Activated CD4-positive, CD25-positive, alpha-beta regulatory T cell treated with anti-CD3 and anti-CD28 coated beads, Interleukin-2, amount 50 U/mL, for 72 hours (primary cell): ENCODE measurements at places on chromosomes 16 and 17.

DNA sequence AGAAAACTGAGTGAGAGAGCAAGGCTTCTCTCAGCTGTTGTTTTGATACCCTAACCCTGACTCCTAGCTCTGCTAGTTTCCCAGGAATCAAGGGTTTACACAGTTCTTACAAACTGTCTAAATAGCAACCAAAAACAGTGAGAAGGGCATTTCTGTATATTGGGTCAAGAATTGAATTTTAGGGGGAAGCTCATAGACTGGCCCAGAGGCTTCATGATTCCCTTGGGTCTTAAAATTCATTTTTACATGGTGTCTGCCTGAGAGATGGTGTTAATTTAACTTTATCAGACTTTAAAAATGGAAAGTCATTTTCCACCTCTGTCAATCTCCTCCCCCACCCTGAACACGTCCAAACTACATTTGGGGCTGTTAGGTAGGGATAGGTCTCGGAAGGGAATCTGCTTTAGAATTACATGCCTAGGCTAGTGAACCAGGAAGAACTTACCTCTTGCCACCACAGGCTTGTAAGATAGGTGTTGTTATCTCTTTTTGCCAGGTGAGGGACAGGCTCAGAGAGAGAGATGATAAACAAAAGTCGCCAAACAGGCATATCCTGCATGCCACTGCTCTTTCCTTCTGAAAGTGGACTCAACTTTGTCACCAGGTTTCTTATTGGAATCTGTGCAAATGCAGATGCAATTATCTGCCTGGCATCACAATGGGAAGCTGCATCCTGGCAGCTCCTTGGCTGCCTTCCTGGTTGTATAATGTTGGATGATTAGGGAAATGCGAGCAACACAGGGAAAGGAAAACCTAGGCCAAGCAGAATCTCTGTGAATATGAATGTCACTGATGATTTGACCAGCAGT is 3.1 kb downstream of the PHAF1 start:
- DNase-seq, result no peak

DNA sequence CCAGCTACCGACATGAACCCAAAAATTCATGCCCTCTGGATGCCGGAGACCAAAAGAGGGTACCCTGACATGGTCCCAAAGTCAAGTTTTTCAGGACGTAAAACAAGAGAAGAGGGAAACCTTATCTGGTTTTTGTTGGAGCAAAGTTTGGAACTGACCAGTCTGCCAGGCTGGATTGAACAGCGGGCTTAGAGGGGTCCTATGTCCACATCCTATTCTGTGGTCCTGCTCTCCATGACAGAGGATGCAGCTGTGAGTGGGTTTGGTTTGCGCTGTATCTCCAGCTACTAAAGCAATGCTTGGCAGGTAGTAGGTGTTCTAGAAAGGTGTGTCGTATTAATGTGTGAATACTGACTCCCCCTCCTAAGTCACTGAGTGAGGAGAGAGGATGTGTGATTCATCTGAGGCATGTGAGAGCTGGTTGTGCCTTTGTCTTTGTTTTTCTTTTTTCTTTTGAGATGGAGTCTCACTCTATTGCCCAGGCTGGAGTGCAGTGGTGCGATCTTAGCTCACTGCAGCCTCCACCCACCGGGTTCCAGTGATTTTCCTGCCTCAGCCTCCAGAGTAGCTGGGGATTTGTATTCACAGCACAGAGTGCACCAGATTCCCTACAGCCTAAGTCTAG is 31.0 kb downstream of the PMM2 start:
- no peak for DNase-seq

DNA sequence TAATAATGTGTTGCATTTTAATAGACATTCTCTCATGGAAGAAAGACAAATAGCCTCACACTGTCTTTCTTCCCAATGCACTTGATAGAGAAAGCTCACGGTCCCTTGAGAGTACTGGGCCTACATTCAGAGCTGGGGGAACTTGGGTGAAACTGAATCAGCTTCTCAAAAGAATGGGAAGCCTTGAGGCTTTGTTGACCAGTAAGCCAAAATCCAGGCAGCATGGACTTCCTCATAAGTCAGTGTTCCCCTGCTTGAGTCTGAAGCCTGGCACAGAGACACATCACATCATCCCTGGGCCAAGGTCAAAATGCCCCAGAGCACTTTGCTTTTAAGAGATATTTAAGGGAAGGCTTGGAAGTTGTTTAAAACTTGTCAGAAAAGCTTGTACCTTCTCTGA is 302.2 kb upstream of the SALL1 start:
- no peak for DNase-seq

GRCh38 chr17:70609566-70609965 is 440.2 kb downstream of the KCNJ2 start:
- no peak for DNase-seq

DNA sequence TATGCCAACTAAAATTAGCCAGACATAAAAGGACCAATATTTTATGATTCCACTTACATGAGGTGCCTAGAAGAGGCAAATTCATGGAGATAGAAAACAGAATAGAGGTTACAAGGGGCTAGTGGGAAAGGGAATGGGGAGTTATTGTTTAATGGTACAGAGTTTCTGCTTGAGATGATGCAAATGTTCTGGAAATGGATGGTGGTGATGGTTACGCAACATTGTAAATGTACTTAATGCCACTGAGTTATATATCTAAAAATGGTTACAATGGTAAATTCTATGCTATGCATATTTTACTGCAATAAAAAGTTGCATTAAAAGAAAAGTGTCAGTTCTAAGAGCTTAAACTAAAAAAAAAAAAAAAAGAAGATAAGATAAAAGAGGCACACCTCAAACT is 17.9 kb downstream of the MT1X start:
- DNase-seq, result no peak

DNA sequence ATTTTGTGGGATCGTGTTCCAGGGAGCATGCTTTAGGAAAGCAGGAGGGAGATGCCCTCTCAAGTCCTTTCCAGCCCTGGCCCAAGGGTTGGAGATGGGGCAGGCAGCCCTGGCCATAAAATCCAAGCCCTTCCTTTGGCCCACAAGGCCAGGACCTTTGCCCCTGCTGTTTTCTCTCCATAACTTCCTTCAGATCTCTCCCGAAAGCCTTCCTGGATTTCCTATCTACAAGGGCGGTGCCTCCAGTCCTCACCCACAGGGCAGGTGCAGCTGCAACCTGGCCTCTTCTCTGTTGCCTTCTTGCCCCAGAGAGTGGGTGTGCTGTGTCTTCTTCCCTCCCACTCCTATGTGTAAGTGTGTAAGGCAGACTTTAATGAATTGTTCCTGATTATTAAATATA is 8.5 kb upstream of the PDP2 start:
- no peak for DNase-seq

GRCh38 chr16:27281243-27281642 is 12.7 kb upstream of the NSMCE1 start:
- peak; percentile 25 for DNase-seq

- DNase-seq, result no peak
Observed at GRCh38 chr17:44924107-44924544, 8.8 kb upstream of the GFAP start.

GRCh38 chr17:13563866-13564265 is 37.9 kb downstream of the HS3ST3A1 start:
- no peak for DNase-seq

DNA sequence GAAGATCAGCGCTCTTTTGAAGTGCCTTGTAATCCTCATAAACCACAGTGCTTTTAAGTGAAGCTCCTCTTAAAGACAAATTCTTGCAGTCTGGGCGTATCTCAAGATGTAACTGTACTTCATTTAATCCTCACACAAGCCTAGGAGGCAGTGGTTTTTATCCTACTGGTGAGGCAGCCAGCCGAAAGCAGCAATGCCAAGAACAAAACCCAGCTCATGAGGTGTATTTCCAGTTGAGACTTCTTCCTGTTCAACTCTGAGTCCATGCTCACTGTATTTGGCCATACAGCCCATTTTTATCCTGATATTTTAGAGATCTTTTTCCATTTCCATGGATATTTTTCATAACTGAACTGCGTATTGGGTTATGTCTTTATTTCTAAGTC is 13.7 kb downstream of the CTRB2 start:
- no peak for DNase-seq

DNA sequence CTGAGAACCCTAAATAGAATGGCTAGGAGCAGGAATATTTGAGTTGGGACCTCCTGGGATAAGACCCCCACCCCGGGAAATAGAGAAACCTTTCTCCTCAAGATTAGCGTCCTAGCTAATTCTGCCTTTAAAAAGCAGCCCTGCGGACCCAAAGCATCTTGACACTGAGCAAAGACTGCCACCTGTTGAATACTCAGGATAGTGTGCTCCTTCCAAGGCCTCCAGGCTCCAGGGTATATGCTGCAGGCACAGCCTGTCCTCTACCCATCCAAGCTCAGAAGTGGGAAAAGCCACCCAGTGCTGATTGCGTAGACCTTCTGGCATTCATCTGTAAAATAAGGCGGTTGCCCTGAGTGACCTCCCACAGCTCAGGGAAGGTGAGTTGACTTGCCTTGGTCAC is 456.2 kb upstream of the DYNLRB2 start:
- no peak for DNase-seq

DNA sequence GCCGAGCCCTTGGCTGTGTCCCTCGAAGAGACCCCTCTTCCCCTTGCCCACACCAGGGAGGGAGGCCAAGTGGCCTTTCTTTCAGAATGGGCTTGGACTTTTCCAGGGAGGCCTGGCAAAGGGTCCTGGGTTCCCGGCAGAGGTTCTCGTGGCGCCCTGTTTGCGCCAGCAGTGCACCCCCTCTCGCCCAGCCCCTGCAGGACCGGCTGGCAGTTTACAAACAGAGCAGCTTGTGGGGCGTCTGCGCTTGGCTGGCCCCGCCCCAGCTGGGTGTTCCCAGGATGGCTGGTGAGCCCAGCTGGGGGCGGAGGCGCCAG is 137.8 kb upstream of the CIBAR2 start:
- no peak for DNase-seq

- no peak for DNase-seq
Observed at GRCh38 chr16:30041841-30042240, 10.8 kb upstream of the TLCD3B start.

GRCh38 chr17:75155191-75155601 is 884 bp upstream of the JPT1 start:
- no peak for DNase-seq

GRCh38 chr17:2222301-2222700 is 81.3 kb downstream of the SMG6 start:
- DNase-seq, result no peak

- DNase-seq, result no peak
Observed at GRCh38 chr16:53571763-53572162, 68.8 kb upstream of the AKTIP start.

DNA sequence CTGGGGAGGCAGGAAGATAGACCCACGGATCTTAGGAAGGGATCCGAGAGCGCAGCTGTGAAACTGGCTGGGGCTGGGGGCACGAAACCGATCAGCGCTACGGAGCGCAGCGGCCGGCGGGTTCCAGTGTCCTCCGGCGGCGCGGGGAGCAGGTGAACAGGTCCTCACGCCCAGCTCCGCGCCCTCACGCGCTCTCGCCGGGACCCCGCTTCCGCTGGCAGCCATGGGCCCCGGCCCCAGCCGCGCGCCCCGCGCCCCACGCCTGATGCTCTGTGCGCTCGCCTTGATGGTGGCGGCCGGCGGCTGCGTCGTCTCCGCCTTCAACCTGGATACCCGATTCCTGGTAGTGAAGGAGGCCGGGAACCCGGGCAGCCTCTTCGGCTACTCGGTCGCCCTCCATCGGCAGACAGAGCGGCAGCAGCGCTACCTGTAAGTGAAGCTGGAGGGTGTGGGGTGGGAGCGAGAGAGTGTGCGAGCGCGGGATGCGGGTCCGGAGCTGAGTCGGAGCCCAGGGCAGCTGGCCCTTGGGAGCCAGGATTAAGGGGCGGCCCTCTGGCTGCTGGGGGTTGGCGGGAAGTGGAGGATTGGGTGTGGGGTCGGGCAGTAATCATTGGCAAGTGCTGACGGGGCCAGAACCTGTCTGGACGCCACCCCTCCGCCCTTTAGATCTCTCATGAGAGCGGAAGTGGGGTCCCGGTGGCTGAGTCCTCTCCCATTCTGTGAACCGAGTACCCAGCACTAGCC is 479 bp downstream of the ITGA3 start:
- peak; percentile 53 for DNase-seq

DNA sequence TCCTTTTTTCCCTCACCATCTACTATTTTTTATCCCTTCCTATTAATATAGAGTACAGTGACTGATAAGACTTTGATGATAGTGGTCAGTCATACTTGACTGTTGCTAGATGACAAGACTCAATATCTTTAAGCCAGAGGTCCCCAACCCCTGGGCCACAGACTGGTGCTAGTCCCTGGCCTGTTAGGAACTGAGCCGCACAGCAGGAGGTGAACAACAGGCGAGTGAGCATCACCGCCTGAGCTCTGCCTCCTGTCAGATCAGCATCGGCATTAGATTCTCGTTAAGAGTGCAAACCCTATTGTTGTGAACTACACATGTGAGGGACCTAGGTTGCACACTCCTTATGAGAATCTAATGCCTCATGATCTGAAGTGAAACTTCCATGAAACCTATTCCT is 341.3 kb downstream of the BCAS3 start:
- no peak for DNase-seq

DNA sequence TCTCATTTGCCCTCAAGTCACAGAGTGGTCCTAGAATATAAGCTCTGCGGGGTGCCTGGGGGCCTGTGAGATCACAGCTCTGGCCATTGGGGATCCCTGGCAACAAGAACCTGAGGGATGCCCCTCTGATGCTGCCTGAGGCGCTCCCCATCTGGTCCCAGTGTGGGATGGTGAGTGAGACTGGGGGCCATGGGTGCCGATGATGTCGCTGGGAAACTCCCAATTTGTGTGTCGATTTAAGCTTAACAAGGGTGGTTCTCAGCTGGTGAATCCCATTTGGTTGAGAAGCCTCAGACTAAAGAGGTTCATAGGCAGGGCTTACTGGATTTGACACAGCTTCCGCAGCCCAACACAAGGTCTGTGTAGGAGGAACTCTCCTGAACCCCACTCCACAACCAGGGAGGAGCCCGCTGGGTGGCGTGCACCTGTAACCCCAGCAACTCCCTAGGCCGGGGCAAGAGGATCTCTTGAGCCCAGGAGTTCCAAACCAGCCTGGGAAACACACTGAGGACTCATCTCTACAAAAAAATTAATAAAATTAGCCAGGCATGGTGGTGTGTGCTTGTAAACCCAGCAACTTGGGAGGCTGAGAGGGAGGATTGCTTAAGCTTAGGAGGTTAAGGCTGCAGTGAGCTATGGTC is 63.7 kb upstream of the SIAH1 start:
- no peak for DNase-seq

DNA sequence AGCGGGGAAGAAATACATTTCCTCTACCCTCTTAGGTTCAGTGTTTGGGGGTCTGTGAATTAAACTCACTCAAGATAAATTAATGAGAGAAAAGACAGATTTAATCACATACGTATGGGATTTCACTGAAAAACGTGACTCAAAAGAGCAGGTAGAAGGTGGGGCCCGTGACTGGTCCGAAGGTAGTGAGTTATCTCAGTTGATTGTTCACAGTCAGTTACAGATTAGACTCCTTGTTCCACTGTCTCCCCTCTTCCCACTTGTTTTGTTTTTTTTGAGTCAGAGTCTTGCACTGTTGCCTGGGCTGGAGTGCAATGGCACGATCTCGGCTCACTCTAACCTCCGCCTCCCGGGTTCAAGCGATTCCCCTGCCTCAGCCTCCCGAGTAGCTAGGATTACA is 301.2 kb downstream of the SEC14L1 start:
- DNase-seq, result peak; percentile 38

GRCh38 chr16:88130681-88131080 is 179.4 kb downstream of the BANP start:
- DNase-seq, result no peak

- DNase-seq, result no peak
Observed at GRCh38 chr16:85446951-85447692, 166.0 kb upstream of the GSE1 start.

GRCh38 chr17:57872536-57872935 is 22.7 kb upstream of the MRPS23 start:
- DNase-seq, result no peak
